GM04503 (cell line): ENCODE measurements at places on chromosomes 12 and 14.

DNA sequence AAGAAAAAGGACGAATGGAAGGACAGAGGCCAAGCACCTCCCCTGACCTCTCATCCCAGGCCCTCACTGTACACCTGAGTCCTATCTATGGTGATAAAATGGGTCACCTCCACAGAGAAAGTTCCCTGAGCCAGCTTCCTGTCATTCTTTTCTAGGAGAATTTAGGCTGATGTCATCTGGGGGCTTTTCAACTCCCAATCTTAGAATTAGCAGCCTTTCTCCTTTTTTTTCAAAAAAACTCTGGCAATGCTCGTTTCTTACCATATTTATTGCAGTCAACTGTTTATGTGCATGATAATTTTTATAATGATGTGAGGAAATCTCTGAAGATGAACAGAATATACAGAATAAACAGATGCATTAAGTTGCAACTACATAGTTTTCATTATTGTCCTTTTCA lies 177.6 kb downstream of the SNAPC1 start:
- no peak for DNase-seq

GRCh38 chr12:20577054-20577453 lies 118.1 kb upstream of the SLCO1C1 start:
- no peak for DNase-seq

- no peak for DNase-seq
Measured at GRCh38 chr14:23040100-23040499, 1.9 kb upstream of the PSMB11 start.

DNA sequence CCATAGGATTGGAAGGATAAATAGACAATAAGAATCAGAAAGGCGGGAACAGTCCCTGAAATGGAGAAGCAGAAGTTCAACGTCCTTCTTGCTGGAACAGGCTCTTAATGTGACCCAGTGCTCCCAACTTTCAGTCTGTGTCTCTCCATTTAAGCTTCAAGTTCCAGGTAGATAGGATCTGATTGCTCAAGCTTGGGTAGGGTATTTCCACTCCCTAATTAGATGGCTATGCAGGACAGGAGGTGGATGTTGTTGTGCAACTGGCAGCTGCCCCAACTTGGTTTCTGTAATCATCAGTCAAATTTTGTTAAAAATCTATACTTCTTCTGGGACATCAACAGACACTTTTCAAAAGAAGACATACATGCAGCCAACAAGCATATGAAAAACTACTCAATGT lies 266.2 kb downstream of the C12orf75 start:
- no peak for DNase-seq
